AG10803 (cell line): ENCODE measurements at places on chromosomes 2 and 18.

- DNase-seq: no peak
These were observed 14.1 kb upstream of the OTOS start for GRCh38 chr2:240154606-240155005.

DNA sequence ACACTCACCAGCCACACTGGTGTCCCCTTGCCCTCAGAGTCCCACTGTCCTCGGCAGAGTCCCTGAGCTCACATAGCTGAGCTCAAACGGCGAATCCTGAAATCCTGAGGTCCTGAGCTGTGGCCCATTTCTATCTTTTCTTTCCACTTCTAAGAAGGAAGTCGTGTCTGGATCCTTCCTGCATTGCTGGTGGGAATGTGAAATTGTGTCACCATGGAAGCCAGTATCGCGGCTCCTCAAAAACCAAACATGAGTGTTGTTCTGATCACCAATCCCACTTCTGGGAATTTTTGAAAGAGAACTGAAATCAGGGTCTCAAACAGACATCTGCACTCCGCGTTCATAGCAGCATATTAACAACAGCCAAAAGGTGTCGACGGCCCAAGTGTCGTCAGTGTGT, 244.7 kb downstream of the EIPR1 start:
- DNase-seq: no peak

DNA sequence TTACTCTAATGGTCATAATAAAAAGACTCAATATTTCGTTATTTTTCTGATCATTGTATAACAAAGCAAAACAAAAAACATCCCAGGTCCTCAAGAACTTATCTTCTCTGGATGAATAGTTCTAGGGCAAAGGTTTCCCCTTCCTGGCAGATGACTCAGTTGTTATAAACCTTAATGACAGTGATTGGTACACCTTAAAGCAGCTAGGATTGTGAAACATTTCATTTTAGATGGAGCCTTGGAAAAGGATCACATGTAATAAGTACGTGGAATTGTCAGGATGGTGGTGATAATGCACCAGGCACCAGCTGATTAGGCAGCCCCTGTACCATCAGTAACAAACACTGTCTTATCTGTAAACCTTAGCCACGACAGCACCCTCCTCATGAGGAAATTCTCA, 47.2 kb downstream of the MEP1B start:
- no peak for DNase-seq

DNA sequence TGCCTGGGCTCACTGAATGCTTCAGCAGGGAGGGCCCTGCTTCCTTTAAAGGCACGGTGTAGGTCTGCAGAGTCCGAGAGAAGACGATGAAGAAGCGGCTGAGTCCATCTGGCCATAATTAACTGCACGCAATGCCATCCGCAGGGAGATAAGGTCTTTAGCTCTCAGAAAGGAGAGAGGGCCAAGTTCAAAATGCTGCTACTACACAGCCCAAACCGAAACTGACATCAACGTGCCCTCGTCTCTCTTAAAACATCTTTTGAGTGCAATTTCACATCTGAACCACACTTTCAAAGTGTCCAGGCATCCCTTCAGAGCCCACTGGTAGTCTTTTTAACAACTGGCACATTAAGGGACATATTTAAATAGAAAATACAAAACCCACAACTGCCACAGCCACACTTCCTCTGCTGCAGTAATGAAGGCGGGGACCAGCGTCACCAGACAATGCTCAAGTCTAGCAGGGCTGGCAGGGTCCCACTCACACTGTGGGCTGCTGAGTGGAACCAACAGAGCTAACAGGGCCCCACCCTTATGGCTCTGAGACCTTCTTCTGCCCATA, 35.8 kb downstream of the ST3GAL5 start:
- DNase-seq: peak; percentile 55

GRCh38 chr18:57542126-57542525, 44.4 kb downstream of the FECH start:
- peak; percentile 77 for DNase-seq

GRCh38 chr2:102185347-102185746, 1.5 kb upstream of the IL1RL2 start:
- no peak for DNase-seq

DNA sequence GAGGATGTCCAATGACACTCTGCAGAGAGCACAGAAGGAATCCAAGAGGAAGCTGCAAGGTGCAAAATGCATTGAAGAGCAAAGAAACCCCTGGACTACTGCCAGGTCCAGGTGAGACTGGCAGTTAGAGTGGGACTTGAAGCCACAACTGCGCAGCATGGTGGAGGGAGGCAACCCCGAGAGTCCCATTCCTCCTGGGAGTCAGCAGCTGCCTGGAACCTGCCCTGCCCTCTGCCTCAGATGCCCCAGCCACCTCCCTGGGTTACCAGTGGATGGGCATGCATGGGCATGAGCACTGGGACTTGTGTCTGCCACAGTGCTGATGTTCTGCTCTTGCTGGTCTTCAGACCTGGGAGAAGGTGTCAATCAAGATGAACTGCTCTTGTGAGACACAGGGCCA, 43.2 kb downstream of the ANKMY1 start:
- no peak for DNase-seq

DNA sequence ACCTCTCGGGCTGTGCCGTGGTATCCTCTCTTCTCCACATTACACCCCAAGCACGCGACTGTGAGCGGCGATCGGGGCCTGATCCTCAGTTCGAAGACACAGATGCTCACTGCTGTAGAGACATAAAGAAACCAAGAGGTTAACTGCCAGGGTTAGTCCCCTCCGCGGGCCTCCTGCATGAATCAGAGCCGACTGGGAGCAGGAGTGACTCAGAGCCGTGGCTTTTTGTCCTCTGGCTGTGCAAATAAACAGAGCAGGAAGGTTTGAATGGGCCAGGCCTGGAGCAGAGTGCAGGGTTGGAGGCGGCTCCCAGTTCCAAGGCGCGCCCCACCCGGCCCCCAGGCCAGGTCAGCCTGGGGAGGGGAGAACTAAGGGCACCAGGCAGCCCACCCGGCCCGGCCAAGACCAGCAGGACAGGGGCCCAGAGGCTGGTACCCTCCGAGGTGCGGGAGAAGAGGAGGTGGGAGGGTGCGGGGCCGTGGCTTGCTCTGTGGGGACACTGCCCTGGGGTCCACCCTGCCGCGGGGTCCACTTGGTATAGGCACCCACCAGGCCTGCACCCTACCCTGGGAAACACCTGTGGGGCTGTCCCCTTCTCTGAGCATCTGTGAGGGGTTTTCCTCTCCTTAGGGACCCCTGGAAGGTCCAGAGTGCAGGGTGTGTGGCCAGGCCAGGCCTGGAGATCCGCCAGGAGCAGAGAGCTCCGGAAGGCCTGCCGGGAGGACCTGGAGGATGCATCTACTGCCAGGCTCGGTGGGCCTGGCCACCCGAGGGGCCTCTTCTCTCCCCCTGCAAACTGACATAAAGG, 16.5 kb downstream of the TWIST2 start:
- DNase-seq: peak; percentile 99

- DNase-seq: no peak
These were observed 262.8 kb downstream of the PTH2R start for GRCh38 chr2:208669394-208669793.

GRCh38 chr18:24234330-24234729, 95.5 kb downstream of the CABYR start:
- DNase-seq: no peak
